Stimulated activated CD4-positive, alpha-beta T cell treated with anti-CD3 and anti-CD28 coated beads, Interleukin-15, amount 100 ng/mL, for 24 hours (primary cell): ENCODE measurements at places on chromosomes 12 and 14.

GRCh38 chr14:66038212-66038611 is 448.0 kb upstream of the CCDC196 start:
- DNase-seq, result no peak

GRCh38 chr12:62251609-62251958 is 8.6 kb upstream of the USP15 start:
- no peak for DNase-seq

DNA sequence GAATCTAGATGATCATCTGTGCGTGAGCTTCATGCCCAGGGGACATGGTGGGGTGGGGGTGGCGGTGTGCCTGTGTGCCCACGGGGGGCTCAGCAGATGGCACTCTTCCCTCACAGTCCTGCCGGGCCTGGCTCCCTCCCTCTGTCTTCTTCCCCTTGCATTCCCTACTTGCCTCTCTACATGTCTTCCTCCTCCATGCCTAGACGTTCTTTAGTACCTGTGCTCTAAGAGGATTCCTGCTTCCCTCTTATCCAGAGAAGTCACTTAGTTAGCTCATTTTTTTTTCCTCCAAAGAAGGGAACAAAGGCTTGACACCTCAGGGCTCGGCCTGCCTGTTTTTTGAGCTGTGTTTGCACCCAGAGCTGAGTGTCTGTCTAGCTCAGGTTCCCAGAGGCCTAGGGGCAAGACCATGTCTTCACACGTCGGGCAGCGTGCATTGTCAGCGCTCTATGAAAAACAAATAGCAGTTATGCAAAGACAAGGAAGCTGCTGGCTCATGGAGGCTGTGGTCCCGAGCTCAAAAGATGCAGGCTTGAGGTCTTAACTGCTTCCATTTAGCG is 48.8 kb downstream of the NINJ2 start:
- DNase-seq, result peak; percentile 46

- no peak for DNase-seq
Observed at GRCh38 chr12:130418251-130418650, 80.6 kb downstream of the PIWIL1 start.

- DNase-seq, result no peak
Observed at GRCh38 chr12:99959549-99960170, 25.1 kb downstream of the ANKS1B start.

GRCh38 chr14:105962532-105962931 is 436.1 kb downstream of the TMEM121 start:
- DNase-seq, result no peak

GRCh38 chr14:52279408-52279807 is 11.9 kb downstream of the PTGDR start:
- no peak for DNase-seq

DNA sequence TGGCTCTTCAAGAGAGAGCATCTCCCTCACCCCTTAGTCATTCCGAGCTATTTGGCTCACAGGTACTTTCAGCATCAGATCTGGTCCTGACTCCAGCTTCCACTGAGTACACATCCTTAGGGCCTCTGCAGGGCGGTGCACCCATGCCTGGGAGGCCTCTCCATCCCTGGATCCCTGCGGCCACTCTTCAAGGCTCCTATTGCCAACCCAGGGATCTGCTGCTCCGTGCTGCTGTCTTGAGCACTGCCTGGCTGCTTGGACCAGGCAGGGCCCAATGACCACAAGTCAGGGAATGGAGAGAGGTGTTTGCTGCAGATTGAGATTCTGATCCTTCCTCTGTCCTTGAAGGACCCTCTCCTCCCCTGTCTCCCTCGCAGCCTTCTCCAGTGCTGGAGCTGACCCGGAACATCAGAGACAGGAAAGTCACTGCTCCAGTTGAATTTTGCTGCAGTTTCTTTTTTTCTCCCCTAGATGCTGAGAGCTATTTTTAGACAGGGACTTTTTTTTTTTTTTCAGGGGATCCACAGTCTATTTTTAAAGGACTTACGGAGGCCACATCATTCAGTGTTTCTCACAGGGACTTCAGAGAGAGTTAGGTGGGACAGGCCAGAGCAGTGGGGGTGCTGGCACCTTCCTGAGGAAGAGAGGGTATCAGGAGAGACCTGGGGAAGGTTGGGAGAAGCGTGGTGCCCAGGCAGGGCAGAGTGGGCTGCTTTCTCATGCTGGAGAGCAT is 50.1 kb upstream of the KCNA1 start:
- DNase-seq, result no peak

DNA sequence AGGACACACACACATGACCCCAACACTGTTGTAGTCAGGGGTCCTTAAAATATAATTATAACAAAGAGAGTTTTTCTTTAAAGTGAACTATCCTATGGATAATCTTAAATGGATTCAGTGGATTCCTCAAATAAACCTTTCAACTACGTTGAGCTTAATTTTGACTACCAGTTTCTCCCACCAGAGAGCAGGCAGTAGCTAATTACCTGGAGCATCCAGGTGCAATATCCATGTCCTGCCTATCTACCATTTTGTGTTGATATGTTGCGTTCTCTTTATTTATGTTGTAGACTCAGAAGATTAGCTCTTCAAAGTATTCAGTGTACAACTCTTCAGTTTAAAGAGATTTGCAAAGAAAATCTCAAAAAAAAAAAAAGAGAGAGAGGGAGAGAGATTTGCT is 127.2 kb upstream of the GZMB start:
- no peak for DNase-seq

GRCh38 chr14:90547250-90547649 is 150.4 kb downstream of the CALM1 start:
- no peak for DNase-seq

DNA sequence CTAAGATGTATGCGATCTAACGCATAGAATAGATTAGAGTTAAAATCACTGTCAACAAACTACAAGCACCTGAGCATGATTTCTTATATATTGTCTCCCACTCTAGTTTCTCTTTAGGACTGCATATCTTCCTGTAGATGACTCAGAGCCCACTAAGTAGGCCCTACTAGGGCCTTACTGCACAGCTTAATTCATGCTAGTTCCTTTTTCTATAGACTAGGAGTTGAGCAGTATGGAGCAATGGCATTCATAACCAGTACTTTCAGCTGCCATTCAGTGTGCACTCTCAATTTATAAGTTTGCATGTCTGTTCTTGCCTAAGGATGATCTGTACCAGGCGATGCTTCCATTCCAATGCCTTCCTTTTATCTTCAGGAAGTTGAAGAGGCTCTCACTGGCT is 103.5 kb downstream of the METTL25 start:
- DNase-seq, result no peak

GRCh38 chr12:53949631-53950436 is 4.9 kb upstream of the HOXC12 start:
- no peak for DNase-seq

DNA sequence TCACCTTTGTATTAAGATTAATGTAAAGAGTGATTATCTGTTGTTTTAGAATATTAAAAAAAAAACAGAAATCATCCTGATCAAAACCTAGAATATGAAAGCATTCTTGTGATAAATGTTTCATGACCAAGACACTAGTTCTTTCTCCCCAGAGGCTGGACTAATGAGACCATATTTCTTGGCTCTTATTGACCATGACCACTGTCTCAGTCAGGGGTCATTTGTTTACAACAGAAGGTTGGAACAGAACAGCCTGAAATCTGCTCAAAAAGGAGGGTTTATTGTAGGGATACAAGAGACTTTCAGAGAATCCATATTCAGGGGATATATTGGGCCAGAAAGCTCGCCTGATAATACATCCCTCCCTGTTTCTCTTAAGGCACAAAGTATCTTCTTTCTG is 87.7 kb downstream of the TMEM30B start:
- no peak for DNase-seq

DNA sequence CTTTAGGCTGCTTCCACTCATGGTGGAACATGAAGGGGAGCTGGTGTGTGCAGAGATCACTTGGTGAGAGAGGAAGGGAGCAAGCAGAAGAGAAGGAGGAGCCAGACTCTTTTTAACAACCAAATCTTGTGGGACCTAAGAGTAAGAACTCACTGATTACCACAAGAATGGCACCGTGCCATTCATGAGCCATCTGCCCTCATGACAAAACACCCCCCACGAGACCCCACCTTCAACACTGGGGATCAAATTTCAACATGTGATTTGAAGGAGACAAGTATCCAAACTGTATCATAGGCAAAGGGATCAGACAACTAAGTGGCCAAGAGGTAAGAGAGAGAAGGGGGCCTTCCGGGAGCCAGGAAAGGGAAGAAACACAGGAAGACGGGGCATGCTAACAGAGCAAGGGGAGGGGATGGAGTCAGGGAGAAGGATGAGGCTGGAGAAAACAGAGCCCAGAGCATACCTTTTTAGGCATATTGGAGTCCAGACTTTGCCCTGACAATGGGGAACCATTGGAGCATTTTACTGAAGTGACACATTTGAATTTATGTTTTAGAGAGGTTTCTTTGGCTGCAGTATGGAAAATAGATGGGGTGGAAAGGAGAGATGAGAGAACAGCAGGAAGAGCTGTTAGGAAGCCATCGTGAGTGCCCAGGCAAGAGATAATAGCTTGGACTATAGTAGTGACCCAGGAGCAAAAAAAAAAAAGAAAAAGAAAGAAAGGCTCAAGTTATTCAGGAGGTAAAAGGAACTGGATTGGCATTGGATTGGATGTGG is 204.4 kb upstream of the NUDT4 start:
- DNase-seq, result no peak

DNA sequence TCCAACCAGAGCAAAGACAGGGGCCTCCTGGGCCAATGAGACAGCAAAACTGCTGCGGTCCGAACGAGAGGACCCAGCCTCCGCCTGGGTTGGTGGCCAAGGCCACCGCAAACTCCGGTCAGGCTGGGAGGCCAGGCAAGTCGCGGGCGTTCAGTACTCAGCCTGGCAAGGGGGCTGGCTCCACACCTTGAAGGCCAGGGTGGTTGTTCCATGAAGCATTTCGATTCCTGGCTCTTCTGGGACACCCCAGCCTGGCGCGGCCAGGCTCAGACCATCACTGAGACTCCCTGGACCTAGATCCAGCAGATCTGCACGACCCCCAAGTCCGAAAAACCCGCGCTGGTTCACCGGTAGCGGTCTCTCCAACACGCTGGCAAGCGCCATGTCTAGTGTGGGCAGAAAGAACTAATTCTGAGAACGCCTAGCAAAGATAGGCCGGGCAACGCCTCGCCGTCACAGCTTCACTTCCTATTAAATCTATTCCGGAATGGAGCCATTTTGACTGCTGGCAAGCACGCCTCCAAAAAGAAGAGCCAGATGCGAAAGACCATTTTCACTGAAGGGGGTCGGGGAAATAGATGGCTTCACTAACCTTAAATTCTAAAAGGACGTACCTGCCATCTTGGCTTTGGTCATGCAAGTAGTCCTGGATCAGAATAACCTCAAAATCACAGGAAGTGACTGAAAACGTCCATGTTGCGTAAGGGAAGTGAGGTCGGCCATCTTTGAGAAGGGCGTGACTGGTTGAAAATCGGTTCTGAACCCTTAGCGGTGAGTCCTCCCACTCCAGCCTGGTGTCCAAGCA is at the start of gene PSMB5:
Gene PSMB5 (minus strand): TSS at position 403 of the 805 bp plus-strand sequence. CDS start 19 bp downstream, at position 384.
- DNase-seq, result peak; percentile 91

GRCh38 chr12:111192647-111193046 is 176.2 kb downstream of the PHETA1 start:
- no peak for DNase-seq

GRCh38 chr12:104742551-104743201 is 215.4 kb downstream of the SLC41A2 start:
- no peak for DNase-seq

DNA sequence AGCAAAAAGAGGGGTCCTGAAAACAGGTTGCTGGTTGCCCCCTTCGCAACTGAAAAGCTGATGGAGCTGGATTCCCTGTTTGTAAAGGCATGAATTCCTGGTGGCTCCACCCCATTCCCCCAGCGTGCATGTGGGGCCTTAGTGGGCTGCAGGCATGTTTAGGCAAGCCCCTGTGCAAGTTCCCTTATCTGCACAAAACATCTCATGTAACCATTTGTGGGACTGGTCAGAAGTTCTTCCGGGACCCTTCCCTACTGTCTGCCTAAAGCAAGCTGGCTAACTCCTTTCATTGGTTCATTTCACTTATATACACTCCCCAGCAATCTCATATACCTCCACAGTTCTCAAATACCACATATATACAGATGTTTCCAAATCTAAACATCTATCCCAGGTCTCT is 24.0 kb upstream of the HIGD1C start:
- no peak for DNase-seq

- no peak for DNase-seq
Observed at GRCh38 chr12:1544996-1545700, 49.2 kb downstream of the FBXL14 start.

GRCh38 chr14:25537846-25538455 is 488.0 kb upstream of the STXBP6 start:
- peak; percentile 19 for DNase-seq

DNA sequence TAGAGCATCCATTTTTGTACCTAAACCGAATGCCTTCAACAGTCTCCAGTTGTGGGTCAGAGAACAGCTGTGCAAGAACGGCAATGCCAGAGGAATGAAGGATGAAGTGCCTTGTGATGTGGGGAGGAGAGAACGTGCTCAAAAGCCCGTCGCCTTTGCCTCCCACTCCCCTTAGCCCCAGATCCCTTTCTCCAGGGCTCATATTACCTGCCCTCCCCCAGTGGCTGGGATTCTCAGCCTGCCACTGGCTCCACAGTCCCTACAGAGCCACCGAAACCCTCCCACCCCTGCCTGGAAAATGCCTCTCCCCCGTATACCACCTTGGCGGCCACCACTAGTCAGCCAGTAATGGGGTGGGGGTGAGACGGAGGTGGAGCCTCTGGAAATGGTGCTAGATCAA is 158.5 kb downstream of the ZFP36L1 start:
- no peak for DNase-seq

- no peak for DNase-seq
Observed at GRCh38 chr12:117038919-117039318, 60.3 kb downstream of the TESC start.

GRCh38 chr12:122518908-122519307 is 7.8 kb downstream of the RSRC2 start:
- DNase-seq, result no peak

- no peak for DNase-seq
Observed at GRCh38 chr12:42446761-42447160, 120.8 kb downstream of the PPHLN1 start.

- DNase-seq, result no peak
Observed at GRCh38 chr14:70061108-70061507, 127.6 kb downstream of the SLC8A3 start.

DNA sequence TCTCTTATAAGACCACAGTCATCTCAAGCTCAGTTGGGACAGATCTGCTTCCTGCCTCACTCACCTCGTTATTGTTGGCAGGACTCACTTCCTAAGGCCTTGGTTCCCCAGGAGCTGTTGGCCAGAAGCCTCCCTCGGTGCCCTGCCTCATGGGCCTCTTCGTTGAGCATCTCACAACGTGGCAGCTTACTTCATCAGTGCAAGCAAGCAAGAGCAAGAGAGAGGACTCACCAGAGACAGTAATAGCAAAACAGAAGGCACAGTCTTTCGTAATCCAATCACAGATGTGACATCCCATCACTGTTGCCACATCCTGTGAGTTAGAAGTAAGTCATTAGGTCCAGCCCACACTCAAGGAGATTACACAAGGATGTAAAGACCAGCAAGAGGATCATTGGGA is 5.1 kb upstream of the NUMB start:
- peak; percentile 59 for DNase-seq

DNA sequence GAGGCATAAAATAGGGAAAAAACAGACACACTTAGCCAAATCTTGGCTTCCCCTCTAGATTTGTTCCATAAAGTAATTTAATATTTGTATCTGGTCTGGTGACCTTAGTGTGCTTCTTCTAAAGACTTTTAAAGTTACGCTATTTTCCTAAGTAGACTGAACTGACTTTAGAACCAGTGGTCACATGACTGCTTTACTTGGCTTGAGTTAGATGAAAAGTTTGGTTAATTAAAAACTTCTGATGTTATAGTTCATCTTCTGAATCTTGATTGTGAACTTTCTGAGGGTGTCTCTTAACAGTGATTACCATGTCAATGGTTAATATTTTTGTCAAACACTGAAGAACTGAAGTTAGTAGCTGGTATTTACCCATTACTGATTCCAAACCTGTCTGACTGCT is 2.6 kb downstream of the BBS10 start:
- DNase-seq, result no peak
